NCI-H146 (cell line): ENCODE measurements at places on chromosomes 13 and 19.

GRCh38 chr19:54928299-54928698 lies 19.0 kb downstream of the NLRP7 start:
- DNase-seq: no peak

GRCh38 chr13:21673539-21673788 lies 2.6 kb downstream of the FGF9 start:
- DNase-seq: no peak

DNA sequence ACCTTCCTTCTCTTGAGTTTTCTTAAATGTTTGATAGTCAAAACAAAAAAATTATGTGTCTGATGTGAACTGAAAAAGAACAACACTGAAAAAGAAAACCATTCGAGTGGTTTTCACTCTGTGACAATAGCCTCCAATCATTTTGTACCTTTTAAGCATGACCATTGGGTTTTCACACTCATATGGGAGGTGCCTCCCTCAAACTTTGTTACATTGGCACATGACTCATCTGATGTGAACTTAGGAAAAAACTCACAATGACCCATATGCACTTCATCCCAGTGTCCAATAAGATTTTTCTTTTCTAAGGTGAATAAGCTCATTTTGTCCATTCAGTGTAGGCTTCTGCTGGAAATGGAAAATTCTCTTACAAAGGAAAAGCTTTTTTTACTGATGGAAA lies 66.6 kb upstream of the XPO4 start:
- DNase-seq: no peak

- DNase-seq: peak; percentile 23
These were observed 32.8 kb downstream of the ZSWIM9 start for GRCh38 chr19:48203222-48203793.

- no peak for DNase-seq
These were observed 1965.6 kb upstream of the PCDH20 start for GRCh38 chr13:63381078-63381859.

DNA sequence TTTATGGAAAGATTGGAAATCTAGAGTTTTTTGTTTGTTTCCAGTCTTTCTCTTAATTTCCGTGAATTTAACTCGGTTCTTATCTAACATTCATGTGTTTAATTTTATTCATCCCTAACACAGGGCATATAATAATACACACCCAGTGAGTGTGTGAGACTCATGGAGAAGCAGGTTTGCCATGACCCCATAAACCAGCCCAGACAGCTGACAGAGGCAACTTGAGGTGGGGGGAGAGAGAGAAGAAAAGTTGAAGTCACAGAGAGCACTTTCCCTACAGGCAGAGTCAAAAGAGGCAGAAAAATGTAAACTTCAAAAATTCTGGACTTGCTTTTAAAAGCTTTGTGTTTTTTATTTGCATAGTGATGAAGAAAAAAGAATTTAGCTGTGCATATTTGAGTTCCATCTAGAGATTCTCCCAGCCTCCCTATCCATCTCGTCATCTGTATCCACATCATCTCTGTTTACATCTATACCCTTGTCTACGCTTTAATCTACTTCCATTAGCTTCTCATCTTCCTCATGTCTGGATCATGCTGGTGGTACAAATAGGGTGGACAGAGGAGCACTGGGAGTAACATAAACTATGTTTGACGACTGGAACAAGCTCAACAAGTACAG lies 60.2 kb downstream of the THSD1 start:
- DNase-seq: no peak

DNA sequence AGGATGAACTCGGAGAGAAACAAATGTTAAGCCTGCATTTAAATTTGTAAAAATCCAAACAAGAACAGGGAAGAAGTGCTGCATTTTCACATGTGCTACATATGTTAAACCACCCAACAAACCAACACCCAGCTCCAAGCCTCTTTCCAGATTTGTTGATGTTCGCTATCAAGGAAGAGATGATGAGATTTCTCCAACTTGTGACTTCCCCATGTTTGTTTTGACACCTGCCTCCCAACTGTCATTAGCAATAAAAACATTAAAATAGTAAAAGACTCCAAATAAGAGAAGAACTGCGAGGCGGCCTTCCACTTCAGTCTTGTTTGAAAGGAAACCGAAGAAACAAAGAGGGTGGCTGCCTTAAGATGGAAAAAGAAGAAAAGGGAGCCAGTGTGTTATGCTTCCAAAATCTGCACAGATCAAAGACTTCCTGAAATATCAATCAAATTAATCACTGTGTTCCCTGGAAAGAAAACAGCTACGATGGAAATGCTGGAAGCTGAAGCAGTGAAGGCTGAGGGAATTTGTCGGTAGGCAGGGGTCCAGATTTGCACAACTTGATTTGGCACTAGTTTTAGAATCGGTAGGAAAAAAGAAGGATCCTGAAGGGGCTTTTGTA lies 14.0 kb upstream of the GGACT start:
- DNase-seq: no peak

DNA sequence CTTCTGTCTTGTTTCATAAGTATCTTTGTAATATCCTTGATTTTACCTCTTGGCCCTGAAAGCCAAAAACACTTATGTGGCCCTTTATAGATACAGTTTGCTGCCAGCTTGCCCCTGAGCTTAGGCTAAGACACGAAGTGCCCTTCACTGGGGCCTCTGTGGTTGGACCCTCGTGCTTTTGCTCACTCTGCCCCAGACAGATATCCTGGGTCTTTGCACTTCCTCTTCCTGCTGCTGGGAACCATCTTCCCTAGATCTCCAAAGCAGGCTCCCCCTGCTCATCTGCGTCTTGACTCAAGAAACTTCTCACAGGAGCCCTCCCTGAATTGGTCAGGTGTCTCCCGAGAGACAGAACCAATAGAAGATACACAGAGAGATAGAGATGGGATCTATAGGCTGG lies 2.0 kb upstream of the TNFSF14 start:
- DNase-seq: no peak

DNA sequence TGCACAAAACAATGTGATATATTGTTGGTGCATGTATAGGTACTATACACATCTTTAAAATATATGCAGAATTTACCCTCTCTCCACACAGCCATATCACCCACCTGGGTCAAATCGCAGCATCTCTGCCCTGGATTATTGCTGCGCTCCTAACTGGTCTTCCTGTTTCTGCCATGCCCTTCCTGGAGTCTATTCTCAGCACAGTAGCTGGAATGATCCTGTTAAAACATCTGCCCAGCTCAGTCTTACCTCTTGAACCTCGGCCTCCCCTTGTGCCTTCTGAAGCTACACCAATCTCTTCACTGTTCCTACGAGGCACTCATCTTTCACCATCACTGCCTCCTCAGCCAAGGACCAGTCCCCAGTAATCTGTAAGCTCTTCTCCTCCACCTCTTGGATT lies 25.5 kb upstream of the TNFRSF19 start:
- no peak for DNase-seq

DNA sequence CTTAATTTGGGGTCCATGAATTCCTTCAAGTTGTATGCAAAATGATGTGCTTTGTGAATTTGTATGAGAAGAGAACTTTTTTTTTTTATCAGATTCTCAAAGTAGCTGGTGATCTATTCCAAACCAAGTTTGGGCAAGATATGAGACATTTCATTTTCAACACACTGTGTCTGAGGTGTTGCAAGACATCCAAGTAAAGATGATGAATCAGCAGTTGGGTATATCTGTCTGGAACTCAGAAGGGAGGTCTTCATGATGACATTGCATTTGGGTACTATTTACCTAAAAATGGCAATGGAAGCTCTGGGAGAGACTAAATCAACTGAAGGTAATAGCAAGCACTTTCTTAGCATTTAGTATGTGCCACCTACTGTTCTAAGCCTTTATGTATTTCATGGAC lies 2.8 kb downstream of the FAM124A start:
- DNase-seq: no peak

GRCh38 chr19:30335306-30335886 lies 36.8 kb upstream of the ZNF536 start:
- no peak for DNase-seq

- DNase-seq: no peak
These were observed 661.0 kb downstream of the SLITRK1 start for GRCh38 chr13:83221256-83221655.

DNA sequence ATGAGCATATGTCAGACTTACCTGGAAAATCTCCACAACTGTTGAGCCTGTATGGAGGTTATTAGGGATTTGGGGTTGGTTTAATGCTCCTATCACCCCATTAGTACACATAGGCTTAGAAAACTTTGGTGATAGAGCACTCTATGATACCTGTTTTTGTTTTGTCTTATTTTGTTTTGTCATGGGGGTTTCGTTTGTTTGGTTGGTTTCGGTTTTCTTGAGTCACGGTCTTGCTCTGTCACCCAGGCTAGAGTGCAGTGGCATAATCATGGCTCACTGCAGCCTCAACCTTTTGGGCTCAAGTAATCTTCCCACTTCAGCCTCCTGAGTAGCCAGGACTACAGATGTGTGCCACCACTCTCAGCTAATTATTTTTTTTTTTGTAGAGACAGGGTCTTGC lies 70.0 kb downstream of the MZT1 start:
- no peak for DNase-seq
